ENCODE measurements at places on chromosomes 11 and 22.

DNA sequence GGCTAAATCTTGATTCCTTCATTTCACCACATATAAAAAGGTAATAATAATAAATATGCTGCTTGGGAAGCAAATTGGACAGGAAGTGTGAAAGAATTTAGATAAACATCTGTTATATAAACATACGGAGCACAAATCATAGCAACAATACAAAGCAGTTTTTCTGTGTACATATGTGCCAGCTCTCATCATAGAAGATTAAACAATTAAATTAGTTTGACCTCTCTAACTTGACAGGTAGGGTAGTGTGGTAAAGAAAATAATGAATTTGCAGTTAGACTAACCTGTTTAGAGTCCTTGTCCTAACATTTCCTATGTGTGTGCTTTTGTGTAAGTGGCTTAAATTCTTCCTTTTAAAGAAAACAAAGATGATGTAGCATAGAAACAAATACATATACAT is 995.7 kb upstream of the TENM4 start:
- H3K36me3 ChIP-seq, result no peaks in the 10 kb centered on the region
- no peaks in the 10 kb centered on the region for H3K4me1 ChIP-seq
- H3K27ac ChIP-seq, result no peak overlapping the region
- no peak for DNase-seq
- no peaks in the 10 kb centered on the region for H3K27me3 ChIP-seq

- no peak for DNase-seq
- no peaks in the 10 kb centered on the region for H3K4me1 ChIP-seq
- H3K27me3 ChIP-seq, result no peaks in the 10 kb centered on the region
- H3K4me3 ChIP-seq, result no peak overlapping the region
- H3K27ac ChIP-seq, result no peak overlapping the region
Measured at GRCh38 chr11:47667135-47667534, 24.8 kb upstream of the MTCH2 start.

DNA sequence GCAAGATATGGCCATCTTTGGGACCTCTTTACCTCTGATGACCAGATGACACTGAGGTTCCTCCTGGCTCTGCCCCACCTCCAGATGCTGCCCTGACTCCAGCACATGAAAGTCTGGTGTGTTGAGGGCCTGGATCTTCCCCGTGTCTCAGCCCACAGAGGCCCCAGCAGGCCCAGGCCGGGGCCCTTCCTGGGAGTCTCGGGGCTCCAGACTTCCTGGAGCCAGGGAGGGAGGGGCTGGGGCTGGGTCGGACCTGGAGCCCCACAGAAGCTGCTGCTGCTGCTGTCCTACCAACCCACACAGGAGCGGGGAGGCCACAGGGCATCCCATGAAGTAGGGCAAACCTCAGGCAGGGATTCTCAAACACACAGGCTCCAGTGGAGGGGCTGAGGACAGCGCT is 32.2 kb upstream of the WNT11 start:
- peaks cover 4% of the 10 kb centered on the region for H3K4me1 ChIP-seq
- H3K36me3 ChIP-seq, result no peaks in the 10 kb centered on the region
- H3K27me3 ChIP-seq, result no peaks in the 10 kb centered on the region
- no peak overlapping the region for H3K4me3 ChIP-seq

DNA sequence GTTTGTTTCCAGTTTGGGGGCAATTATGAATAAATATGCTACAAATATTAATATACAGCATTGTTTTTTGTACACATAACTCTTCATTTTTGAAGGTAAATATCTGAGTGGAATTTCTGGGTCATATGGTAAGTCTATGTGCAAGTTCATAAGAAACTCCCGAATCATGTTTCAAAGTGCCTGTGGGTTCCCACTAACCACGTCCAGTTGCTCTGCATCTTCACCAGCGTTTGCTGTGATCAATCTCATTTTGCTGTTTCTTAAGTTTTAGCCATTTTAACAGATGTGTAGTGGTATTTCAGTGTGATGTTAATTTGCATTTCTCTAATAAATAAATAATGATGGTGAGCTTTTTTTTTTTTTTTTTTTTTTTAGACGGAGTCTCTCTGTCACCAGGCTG is 14.2 kb upstream of the CSRP3 start:
- H3K4me1 ChIP-seq, result no peaks in the 10 kb centered on the region
- H3K36me3 ChIP-seq, result no peaks in the 10 kb centered on the region
- H3K27me3 ChIP-seq, result no peaks in the 10 kb centered on the region
- no peak overlapping the region for H3K4me3 ChIP-seq
- DNase-seq, result no peak

- no peaks in the 10 kb centered on the region for H3K27me3 ChIP-seq
- peaks cover 84% of the 10 kb centered on the region for H3K36me3 ChIP-seq
- H3K27ac ChIP-seq, result no peak overlapping the region
Measured at GRCh38 chr22:50281957-50282356, 11.8 kb upstream of the MAPK11 start.

GRCh38 chr22:24819911-24820461 is 14.0 kb downstream of the SGSM1 start:
- DNase-seq, result no peak
- no peaks in the 10 kb centered on the region for H3K4me1 ChIP-seq
- no peak overlapping the region for H3K4me3 ChIP-seq
- H3K27me3 ChIP-seq, result no peaks in the 10 kb centered on the region
- H3K27ac ChIP-seq, result no peak overlapping the region

GRCh38 chr11:85620256-85620655 is 6.9 kb downstream of the DLG2 start:
- no peak for DNase-seq
- H3K27me3 ChIP-seq, result no peaks in the 10 kb centered on the region
- H3K4me3 ChIP-seq, result no peak overlapping the region
- no peaks in the 10 kb centered on the region for H3K4me1 ChIP-seq
- H3K27ac ChIP-seq, result no peak overlapping the region
